ENCODE measurements at places on chromosomes 2 and 18.

DNA sequence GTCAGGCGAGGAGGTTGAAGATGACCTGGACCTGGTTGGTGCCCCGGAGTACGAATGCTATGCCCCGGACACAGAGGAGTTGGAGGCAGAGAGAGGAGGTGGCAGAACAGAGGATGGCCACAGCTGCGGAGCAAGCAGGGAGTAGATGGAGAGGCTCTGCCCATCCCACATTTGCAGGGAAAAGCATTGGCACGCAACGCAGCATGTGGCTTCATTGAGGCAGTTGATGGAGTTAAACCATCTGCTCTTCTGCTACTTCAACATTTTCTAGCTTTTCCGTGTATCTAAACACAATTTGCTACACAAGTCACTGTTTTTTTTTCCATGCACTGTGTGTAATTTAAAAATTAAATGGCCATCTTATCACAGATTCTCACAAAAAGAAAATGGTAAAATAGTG, 11.8 kb downstream of the RBFA start:
- peaks cover 82% of the 10 kb centered on the region for H3K36me3 ChIP-seq
- no peak overlapping the region for H3K4me3 ChIP-seq
- no peak for DNase-seq
- peak overlapping the region; percentile 51 for H3K27ac ChIP-seq
- H3K27me3 ChIP-seq, result no peaks in the 10 kb centered on the region
- peaks cover 2% of the 10 kb centered on the region for H3K4me1 ChIP-seq

- H3K4me1 ChIP-seq, result peaks cover 33% of the 10 kb centered on the region
- no peaks in the 10 kb centered on the region for H3K36me3 ChIP-seq
Observed at GRCh38 chr2:27721335-27721734, 50.2 kb upstream of the MRPL33 start.

- H3K27ac ChIP-seq, result peak overlapping the region; percentile 88
- DNase-seq, result peak; percentile 47
- peak overlapping the region; percentile 34 for H3K4me3 ChIP-seq
- peaks cover under 1% of the 10 kb centered on the region for H3K36me3 ChIP-seq
- H3K27me3 ChIP-seq, result peaks cover 5% of the 10 kb centered on the region
Observed at GRCh38 chr2:37377187-37377532, 32.7 kb downstream of the QPCT start.

DNA sequence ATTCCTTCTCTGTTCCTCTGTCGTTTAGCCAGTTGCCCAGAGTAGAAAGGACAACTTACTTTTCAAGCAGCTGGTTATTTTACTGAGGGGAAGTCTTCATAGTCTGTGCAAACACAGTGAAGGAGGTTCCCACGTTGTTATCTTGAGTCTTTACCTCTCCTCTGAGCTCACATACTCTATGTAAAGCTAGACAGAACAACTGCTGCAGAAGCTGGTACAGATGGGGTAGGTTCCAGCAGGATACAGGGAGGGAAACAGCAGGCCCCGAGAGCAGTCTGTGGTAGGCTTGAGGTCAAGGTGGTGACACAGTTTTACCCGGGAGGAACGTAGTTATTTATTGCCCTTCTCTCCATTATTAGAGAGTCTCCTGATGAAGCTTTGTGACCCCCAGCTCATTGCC, 93.4 kb upstream of the LDLRAD4 start:
- H3K4me3 ChIP-seq, result no peak overlapping the region
- peaks cover 10% of the 10 kb centered on the region for H3K4me1 ChIP-seq
- H3K27me3 ChIP-seq, result no peaks in the 10 kb centered on the region

DNA sequence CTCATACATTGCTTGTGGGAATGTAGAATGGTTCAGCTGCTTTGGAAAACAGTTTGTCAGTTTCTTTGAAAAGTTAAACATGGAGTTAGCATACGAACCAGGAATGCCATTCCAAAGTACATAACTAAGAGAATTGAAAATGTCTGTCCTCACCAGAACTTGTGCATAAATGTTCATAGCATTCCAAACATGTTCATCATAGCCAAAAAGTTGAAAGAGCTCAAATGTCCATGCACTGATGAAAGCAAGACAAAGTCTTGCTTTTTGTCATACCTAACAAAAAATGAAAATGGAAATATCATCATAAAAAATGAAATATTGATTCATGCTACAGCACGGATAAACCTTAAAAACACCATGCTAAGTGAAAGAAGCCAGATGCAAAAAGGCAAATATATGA, 408.8 kb upstream of the UBE2E3 start:
- no peak overlapping the region for H3K4me3 ChIP-seq
- no peak overlapping the region for H3K27ac ChIP-seq
- H3K4me1 ChIP-seq, result no peaks in the 10 kb centered on the region
- H3K27me3 ChIP-seq, result no peaks in the 10 kb centered on the region

GRCh38 chr2:61512768-61513398, 25.3 kb downstream of the XPO1 start:
- no peaks in the 10 kb centered on the region for H3K27me3 ChIP-seq
- peaks cover 26% of the 10 kb centered on the region for H3K36me3 ChIP-seq
- H3K4me3 ChIP-seq, result no peak overlapping the region

DNA sequence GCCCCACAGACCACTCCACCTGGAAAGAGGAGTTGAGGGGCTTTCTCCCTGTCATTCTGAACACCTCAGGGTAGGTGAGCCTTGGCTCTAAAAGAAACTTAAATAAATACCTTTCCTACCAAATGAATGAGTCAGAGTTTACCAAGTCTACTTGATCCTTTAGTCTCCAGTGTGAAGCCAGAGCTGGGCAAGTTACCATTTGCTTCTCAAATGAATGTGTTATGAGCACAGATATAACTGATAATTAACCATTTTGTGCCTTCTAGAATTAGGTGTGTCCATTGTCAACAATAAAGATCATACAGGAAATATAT, 347.7 kb downstream of the KIAA1328 start:
- H3K27ac ChIP-seq, result no peak overlapping the region
- H3K4me1 ChIP-seq, result no peaks in the 10 kb centered on the region
- no peak overlapping the region for H3K4me3 ChIP-seq
- DNase-seq, result no peak

- no peaks in the 10 kb centered on the region for H3K4me1 ChIP-seq
- no peak overlapping the region for H3K4me3 ChIP-seq
- no peaks in the 10 kb centered on the region for H3K27me3 ChIP-seq
- H3K36me3 ChIP-seq, result no peaks in the 10 kb centered on the region
- H3K27ac ChIP-seq, result no peak overlapping the region
Observed at GRCh38 chr18:42756214-42756613, 359.3 kb downstream of the RIT2 start.

GRCh38 chr2:72367530-72368225, 220.0 kb upstream of the CYP26B1 start:
- H3K27me3 ChIP-seq, result no peaks in the 10 kb centered on the region
- H3K36me3 ChIP-seq, result peaks cover 36% of the 10 kb centered on the region
- DNase-seq, result no peak
- H3K27ac ChIP-seq, result no peak overlapping the region
- H3K4me1 ChIP-seq, result no peaks in the 10 kb centered on the region
- H3K4me3 ChIP-seq, result no peak overlapping the region

- H3K27me3 ChIP-seq, result no peaks in the 10 kb centered on the region
- H3K4me3 ChIP-seq, result peak overlapping the region; percentile 93
- peaks cover 25% of the 10 kb centered on the region for H3K4me1 ChIP-seq
- peak; percentile 59 for DNase-seq
- peak overlapping the region; percentile 99 for H3K27ac ChIP-seq
- H3K36me3 ChIP-seq, result peaks cover 37% of the 10 kb centered on the region
Observed at GRCh38 chr2:74481961-74482800, 617 bp downstream of the CCDC142 start.

Measured in stimulated activated naive B cell treated with anti-CD40 and anti-IgM and Interleukin-4, amounts not matched to agents 10 μg/mL and 1 μg/mL and 100 μg/mL, for 72 hours (primary cell).